ENCODE measurements at places on chromosomes 5 and 9.

- peak; percentile 65 for DNase-seq
These were observed 2.0 kb downstream of the PROB1 start for GRCh38 chr5:139392678-139393496.

DNA sequence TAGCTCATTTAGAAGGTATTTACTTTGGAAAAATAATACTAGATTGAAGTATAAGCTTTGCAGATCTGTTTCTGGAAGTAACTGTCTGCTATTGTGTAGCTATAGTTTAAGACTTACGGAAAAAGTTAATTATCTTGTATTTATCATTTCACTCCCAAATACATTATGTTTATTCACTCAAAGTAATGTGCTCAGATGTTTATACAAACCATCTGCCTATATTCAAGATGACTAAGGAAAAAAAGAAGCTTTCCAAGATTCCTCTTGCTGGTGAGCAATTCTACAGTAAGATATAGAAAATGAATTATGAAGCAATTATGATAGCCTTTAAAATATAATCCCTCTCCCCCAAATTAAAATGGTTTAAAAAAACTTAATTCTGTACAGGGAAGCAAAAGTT is 137.9 kb downstream of the KIAA0825 start:
- no peak for DNase-seq

- no peak for DNase-seq
These were observed 209.5 kb downstream of the ARHGAP26 start for GRCh38 chr5:142979636-142980035.

DNA sequence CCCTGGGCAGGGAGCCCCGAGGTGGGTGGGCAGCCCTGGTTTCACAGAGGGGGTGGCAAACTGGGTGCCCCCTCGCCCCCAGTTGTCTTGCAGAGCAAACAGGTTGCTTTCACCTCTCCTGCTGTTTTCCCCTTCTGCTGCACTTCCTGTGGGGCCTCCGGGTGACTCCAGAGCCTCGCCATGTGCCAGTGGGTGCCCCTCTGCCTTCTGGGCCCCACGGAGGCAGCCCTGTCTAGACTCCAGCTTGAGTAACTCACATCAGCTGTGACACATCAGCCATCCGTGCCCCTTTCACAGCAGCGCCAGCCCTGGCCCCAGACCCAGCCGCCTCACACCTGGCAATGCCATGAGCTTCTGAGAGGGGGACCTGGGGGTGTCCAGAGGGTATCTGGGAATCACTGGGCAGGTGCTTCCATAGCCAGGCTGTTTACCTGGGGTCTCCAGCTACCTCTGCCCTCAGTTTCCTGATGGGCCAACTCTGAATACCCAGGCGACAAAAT is 36.9 kb downstream of the ADAMTSL2 start:
- no peak for DNase-seq

- no peak for DNase-seq
These were observed 77.7 kb downstream of the OLFM1 start for GRCh38 chr9:135165003-135165711.

GRCh38 chr5:75203604-75204003 is 33.1 kb downstream of the ANKRD31 start:
- no peak for DNase-seq

DNA sequence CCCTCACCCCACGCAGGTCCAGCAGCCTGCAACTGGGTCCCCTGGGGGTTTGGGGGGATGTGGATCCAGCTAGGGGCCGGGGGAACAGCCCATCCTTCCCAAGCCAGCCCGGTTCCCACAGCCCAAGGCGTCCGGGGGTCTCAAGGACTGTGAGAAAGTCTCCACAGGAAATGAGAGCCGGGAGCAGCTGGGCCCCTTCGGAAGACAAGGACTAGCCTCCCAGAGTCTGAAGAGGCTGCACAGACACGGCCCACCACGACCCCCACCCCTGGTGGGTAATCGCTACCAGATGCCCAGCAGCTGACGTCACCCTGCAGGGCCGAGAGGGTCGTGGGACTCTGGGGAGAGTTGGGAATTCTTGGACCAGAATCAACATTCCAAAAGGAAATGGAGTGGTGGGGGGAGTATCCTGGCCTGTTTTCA is 10.5 kb downstream of the SH2D3C start:
- DNase-seq: no peak

DNA sequence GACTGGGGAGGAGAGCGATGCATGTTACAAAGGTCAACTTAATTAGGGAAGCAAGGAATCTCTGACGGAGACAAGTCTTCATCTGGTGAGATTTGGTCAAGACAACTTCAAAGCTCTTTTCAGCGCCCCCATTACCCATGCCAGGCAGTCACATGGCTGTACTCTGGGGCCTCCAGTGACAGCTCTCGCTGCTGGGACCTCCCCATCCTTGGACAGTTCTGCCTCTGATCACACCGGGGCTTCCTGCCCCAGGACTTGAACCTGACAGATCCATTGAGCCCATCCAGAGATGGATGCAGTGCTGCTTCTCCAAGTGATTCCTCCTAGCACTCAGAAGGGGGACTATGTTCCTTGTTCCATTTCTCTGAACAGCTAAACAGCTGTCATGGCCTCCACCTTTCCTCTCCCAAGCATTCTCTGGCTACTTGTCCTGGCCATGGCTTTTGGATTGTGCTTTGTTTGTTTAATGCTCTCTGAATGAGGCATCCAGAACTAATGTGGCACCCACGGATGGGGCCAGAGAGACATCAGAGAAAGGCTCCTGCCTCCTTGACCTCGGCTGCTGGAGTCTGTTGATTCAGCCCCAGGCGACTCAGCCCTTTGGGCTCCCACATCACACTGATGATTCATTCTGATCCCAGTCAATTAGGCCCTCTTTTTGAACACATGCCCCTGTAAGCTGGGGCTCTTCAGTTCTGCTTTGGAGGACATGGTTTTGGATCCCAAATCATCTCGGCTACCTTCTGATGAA is 122.1 kb upstream of the ADAMTS16 start:
- DNase-seq: no peak

DNA sequence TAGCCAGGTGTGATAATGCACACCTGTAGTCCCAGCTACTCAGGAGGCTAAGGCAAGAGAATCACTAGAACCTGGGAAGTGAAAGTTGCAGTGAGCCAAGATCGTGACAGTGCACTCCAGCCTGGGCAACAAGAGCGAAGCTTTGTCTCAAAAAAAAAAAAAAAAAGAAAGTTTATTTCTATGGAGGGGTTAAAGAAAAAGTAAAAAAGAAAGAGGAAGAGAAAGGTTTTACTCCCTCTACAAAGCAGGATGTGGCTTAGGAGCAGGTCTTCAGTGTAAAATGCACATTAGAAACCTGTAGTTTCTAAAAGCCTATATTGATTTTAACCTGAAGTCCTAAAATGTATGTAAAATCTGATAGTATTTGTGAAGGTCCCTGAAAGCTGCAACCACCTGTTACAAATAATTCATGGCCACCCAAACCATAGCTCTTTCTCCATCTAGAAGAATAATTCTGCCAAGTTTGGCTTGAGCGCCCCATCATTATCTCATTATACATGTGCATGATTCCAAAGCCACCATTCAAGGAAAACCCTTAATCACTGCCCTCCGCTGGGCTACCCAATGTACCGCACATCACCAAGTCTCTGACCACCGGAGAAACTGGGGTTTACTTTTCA is 3.4 kb downstream of the FNBP1 start:
- no peak for DNase-seq

GRCh38 chr5:2496891-2497290 is 254.6 kb downstream of the IRX2 start:
- DNase-seq: no peak

- DNase-seq: no peak
These were observed 74.0 kb downstream of the MRPS27 start for GRCh38 chr5:72245951-72246532.

DNA sequence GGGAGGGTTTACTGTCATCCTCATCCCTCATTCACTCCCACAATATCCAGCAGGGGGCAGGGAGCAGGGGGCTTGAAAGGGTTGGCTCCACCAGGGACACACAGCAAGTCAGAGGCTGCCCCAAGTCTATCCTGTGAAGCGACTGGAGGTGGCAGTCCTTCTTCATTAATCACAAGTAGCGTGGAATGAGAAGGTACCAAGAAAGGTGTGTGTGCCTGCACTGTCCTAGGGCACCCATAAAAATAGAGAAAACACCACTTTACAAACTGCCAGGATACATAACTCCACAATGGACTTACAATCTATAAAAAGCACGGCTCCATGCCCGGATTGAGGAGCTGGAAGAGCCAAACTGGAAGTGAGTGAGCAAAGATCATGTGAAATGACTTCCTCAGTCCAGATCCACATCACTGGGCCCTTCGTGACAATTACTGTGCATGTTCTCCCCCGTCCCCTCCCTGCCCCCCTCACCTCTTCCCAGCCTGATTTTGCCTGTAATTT is 183.9 kb downstream of the SLIT3 start:
- DNase-seq: no peak

- no peak for DNase-seq
These were observed 357.6 kb upstream of the RPS23 start for GRCh38 chr5:82635561-82636288.

DNA sequence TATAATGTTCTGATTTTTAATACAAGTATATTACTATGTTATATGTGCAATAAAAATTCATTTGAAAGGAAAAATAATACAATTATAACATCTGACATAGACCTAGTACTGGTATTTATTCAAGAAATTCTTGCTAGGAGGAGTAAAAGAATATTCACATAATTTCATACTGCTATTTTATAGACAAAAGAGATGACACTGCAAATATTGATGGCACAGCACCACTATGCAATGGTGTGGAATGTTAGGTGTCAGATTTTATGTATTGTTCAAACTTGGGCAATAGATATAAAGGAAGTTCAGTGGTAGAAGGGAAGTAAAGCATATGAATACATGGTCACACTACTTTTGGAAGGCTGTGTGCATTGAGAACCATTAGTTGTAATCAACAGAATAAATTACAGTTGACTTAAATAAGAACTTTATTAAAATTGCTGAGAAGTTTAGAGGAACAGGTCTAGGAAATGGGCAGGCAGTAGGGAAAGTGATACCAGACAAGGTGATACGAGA is 143.9 kb downstream of the OR2K2 start:
- DNase-seq: no peak

- DNase-seq: no peak
These were observed 65.1 kb upstream of the ZNF366 start for GRCh38 chr5:72572236-72572765.

DNA sequence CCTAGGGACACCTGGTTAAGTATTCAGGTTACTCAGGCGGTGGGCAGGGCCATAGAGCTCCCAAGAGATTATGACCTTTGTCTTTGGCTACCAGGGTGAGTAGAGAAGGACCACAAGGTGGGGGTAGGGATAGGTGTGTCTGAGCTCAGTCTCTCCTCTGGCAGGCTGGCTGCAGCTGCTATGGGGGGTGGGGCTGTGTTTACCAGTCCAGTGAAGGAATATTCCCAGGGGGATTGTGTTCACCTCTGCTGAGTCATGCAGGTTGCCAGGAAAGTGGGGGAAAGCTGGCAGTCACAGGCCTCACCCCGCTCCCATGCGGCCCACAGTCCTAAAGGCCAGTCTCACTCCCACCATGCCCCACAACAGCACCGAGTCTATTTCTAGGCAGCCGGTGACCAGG is 53.6 kb upstream of the POU5F2 start:
- no peak for DNase-seq

GRCh38 chr9:89778100-89779090 is 173.6 kb downstream of the GADD45G start:
- no peak for DNase-seq

GRCh38 chr5:91941588-91941987 is 558.5 kb upstream of the ARRDC3 start:
- no peak for DNase-seq

- no peak for DNase-seq
These were observed 450.4 kb upstream of the CTNND2 start for GRCh38 chr5:12354686-12355085.

- no peak for DNase-seq
These were observed 41.6 kb upstream of the SHOC1 start for GRCh38 chr9:111836311-111836710.

- no peak for DNase-seq
These were observed 277.4 kb downstream of the AOPEP start for GRCh38 chr9:95003689-95004410.
